ENCODE measurements at places on chromosomes 7 and 10.

GRCh38 chr10:125164421-125164820 lies 4.1 kb upstream of the CTBP2 start:
- no peak for DNase-seq

GRCh38 chr10:35203745-35204144 lies 77.1 kb downstream of the CREM start:
- DNase-seq: no peak

DNA sequence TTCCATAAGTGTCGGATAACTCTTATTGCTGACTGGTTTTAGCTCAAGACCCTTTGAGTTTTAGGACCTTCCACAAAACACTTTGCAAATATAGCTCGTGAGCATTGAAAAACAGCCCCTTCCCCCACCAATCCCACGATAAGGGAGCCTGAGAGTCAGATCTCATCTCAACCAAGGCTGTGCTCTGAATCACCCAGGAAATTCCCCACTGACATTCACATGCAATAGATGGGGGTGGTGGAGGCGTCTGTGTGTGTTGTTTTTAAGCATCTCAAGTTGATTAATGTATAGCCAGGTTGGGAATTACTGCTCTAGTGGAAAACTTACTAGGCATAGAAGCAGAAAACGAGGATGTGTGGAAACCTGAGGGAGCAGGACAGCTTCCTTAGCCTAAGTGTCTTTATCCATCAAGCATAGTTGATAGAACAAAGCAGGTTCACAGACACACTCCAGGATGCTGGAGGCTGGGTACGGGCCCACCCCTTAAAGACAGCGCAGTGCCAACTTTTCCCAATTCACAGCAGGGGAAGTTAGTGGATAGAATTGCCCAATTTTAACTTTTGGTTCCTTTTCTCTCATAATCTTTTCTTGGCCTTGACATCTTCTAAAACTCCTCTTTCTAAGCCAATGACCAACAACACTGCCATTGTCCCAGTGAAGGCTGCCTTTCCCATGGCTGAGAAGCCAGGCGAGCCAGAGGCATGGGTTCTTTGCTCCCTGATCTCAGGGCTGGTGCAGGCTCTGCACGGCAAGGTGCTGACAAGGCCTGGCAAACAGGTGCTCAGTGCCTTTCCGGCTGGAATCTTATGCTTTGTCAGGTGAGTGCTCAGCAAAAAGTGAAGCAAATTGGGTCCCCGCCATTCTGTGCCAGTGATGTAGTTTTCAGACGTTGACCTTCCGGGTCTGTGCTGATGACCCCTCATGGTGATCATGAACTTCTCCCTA lies 98.5 kb upstream of the INSIG1 start:
- DNase-seq: no peak

DNA sequence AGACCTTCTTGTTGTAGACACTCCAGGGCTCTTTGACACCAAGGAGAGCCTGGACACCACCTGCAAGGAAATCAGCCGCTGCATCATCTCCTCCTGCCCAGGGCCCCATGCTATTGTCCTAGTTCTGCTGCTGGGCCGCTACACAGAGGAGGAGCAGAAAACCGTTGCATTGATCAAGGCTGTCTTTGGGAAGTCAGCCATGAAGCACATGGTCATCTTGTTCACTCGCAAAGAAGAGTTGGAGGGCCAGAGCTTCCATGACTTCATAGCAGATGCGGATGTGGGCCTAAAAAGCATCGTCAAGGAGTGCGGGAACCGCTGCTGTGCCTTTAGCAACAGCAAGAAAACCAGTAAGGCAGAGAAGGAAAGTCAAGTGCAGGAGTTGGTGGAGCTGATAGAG lies 5.5 kb downstream of the GIMAP7 start:
- DNase-seq: no peak

DNA sequence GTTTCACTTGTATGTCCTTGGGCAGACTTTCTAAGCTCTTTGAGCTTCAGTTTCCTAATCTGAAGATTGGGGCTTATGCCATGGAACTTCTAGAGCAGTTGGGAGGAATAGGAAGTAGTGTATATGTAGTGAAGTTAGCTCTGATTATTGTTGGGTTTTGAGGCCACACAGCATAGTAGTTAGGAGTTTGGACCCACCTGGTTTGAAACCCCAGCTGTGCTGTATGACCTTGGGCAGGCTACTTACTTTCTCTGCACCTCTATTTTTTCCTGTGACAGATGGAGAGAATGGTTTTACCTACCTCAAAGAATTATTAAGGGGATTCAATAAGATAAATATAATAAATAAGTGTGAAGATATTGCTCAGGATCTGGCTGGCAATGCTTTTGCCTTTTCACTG lies 61.4 kb upstream of the ADRB1 start:
- DNase-seq: no peak

DNA sequence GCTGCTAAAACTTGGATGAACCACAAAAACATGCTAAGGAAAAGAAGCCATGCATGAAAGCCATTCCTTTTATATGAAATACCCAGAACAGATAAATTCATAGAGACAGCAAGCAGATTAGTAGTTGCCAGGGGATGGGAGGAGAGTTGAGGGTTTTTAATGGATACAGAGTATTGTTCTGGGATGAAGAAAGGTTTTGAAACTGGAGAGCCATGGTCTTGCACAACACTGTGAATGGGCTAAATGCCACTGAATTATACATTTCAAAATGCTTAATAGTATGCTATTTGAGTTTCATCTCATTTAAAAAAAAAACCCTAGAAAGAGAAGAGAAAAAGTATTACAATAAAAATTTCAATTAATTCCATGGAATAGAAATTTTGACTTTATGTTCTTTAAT lies 154.3 kb downstream of the GNAT3 start:
- DNase-seq: no peak

- DNase-seq: no peak
Observed at GRCh38 chr7:12494687-12495024, 75.9 kb upstream of the SCIN start.

DNA sequence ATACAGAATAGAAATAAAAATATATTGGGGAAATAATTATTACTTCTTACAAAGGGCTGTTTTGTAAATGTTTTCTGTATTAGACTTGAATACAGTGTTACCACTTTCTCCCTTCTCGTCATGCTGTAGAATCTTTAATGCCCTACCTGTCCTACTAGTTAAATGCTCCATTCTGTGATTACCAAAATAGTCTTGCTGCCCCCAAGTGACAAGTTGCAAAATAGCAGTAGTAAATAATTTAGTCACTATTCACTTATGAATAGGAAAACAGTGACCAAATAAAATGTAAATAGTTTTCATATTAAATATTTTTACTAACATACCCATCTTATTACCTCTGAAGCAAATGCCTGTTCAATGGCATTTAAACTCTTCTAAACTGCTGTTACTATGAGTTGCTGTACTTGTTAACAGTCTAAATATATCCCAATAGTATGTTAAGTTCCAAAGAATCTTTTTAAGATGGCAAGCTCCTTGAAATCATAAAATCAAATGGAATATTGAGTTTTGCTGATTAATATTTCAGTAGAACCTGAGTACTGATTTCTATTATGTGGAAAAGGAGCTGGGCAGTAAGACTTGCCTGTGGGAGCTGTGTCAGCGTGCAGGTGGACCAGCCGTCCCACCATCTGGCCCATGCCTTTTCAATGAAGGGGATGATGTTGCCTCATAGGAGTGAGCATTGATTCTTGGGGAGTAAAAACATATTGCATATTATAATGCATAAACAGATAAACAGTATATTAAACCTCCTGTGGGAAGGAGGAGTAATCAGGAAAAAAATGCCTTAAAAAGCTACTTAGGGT lies 18.1 kb upstream of the OIT3 start:
- DNase-seq: no peak

DNA sequence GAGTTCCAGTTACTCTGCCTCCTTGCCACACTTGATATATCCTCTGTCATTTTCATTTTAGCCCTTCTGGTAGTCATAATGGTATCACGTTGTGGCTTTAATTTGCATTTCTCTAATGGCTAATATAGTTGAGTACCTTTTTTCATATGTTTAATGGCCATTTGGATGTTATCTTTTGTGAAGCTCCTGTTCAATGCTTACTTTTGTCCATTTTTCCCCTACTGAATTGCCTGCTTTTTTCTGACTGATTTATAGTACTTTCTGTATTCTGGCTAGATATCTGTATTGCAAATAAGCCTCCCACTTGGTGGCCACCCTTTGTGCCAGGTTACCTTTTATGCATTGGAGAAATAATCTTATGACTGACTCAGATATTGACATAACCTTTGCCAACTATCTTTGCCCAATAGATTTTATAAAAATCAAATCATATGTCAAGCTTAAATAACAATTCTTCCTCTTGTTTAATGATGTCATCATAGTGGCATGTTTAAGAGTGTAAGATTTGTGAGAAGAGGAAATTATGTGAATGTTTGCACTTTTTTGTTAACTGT lies 50.6 kb downstream of the PRPF18 start:
- no peak for DNase-seq

GRCh38 chr7:93927585-93927984 lies 6.0 kb downstream of the GNG11 start:
- DNase-seq: no peak

- DNase-seq: no peak
Observed at GRCh38 chr10:111873041-111873440, 310.5 kb downstream of the GPAM start.

- DNase-seq: no peak
Observed at GRCh38 chr10:78223088-78223487, 189.4 kb downstream of the RPS24 start.

DNA sequence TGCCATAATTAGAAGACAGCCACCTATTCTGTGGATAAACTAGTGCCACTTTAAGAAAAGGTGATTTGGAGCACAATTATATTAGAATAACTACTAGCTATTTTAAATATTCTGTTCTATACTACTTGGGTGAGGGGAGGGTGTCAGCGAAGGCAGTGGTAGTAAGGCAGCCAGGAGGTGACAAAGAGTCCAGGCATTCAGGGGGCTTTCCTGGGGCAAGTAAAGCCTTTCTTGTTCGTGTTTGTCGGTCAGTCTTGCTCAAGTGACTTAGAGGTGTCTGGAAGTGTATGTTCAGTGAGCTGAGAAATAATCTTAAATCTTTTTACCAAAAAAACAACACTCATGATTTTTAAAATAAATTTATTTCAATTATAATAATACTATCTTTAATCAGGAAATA lies 34.4 kb downstream of the ADD3 start:
- no peak for DNase-seq

DNA sequence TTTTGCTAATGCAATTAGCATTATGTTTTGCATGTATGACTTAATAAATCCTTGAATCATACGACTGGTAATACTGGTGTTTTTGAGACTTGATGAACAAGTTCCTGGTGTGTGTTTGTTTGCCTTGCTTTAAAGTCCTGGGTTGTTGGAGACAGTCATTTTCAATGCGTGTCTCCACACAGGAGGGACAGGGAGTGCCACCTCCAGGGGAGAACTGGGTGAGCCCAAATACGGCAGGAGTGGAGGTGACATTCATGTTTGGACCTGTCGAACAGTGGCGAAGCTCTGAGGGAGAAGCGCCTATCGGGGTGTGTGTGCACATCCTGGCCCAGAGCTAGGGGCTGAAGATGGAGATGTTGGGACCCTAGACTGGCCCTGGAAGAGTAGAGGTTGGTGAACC lies 43.8 kb downstream of the DAGLB start:
- no peak for DNase-seq

DNA sequence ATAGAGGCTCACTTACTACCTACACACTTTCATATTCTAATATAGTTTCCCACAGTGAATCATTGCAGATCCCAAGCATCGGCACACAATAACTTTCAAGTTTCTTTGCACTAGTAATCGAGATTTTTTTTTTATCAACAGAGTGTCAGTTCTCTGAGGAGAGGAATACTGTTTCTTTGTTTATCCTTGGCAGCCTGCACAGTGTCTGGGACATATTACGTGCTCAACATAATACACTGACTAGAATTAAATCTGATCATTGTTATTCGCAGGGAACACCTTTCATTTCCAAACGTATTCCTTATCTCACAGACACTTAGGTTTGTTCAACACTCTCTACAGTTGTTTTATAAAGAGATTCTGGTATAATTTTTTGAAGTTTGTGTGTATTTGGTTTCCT lies 95.3 kb downstream of the CACNA2D1 start:
- DNase-seq: no peak

GRCh38 chr10:34674176-34674575 lies 140.9 kb downstream of the PARD3 start:
- DNase-seq: no peak

GRCh38 chr7:47506382-47507339 lies 75.2 kb downstream of the TNS3 start:
- DNase-seq: no peak

DNA sequence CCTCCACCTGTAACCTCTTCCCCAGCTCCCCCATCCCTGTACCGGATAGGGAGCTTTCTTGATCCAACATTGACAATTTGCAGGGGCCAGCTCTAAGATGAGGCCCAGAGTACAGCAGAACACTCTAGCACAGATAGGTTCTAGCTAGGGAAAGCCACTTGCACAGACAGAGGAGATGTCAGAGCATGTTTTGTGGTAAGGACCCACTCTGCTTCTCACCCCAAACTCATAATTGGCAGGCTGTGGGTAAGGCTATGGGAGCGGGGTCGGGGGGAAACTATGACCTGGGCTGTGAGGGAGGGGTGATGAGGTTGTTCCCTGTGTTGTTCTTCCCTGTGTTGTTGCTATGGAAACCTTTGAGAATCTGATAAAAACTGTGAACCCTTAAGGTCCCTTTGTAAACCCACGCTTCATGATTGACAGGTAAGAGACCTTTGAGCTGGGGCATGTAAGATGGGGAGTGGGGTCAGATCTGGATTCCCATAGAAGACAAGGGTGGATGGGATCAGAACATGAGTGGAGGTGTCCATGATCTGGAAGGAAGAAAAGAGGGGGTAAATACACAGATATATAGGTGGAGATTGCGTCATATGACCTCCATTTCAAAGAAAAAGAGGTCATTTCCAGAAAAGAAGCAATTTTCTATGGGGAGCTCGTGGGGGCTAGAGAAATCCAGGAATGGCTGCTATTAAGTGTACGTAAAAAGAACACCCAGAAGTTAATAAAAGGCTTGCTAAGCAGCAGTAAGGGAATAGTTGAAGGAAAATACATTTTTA lies 4.0 kb downstream of the CALD1 start:
- DNase-seq: no peak

DNA sequence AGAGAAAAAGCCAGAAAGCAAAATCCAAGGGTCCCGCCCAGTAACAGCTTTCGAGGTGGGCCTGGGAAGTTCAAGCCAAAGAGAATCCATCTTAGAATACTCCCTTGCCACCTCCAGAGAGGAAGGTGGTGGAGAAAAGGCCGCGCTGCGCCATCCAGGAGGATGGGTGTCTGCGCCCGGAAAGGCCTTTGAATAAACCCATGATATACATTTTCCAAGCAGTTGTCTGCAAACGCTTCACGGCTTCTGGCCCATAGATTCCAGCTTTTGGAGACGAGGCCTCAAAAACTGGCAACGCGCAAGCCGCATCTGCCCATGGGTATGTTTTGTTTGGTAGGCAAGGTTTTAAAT lies 17.8 kb downstream of the RGS10 start:
- no peak for DNase-seq

- no peak for DNase-seq
Observed at GRCh38 chr10:24358022-24358421, 149.1 kb downstream of the KIAA1217 start.

DNA sequence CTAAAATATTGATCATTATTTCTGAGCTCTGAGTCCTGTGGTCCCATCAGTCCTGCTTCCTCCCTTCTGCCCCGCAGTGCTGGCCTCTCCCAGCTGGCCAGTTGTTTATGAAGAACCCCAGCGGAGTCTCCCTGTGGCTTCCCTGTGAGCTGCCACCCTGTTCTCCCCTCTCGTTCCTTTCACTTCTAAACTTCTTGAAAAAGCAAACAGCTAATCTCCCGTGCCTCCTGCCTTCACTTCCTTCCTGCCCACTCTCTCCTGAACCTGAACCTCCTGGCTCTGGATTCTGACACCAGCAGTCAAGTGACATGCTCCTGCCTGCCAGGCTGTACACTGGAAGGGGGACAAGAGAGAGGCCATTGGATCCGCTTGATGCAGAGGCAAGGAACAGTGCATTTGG lies 63.7 kb upstream of the ZPBP start:
- no peak for DNase-seq
